M059J (cell line): ENCODE measurements at places on chromosomes 1 and 21.

DNA sequence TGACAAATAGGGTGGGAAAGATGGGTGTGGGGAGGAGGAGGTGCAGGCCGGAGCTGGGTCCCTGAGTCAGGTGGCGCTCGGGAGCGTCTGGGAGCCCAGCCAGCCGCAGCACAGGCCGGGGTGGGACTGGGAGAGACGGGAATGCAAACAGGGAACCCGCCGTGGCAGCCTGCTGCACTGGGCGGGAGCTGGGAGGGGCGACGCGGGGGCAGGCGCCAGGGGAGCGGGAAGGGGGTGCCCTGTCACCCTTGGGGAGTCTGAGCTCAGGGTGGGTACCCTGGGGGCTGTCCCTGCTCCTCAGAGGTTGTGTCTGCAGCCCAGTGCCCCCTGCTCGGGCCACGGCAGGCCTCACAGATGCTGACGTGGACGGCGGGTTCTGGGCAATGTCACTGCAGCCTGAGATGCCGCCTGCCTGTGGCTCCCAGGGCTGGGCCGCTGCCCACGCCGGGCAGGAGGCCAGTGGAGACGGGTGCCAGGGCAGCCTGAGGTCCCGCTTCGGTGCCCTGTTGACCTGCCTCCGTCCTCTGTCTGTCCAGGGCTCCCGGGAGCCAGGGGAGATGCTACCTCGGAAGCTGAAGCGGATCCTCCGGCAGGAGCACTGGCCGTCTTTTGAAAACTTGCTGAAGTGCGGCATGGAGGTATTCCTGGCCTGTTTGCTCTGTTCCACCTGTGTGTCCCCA, 16.6 kb upstream of the LRRC3 start:
- DNase-seq = peak; percentile 29

DNA sequence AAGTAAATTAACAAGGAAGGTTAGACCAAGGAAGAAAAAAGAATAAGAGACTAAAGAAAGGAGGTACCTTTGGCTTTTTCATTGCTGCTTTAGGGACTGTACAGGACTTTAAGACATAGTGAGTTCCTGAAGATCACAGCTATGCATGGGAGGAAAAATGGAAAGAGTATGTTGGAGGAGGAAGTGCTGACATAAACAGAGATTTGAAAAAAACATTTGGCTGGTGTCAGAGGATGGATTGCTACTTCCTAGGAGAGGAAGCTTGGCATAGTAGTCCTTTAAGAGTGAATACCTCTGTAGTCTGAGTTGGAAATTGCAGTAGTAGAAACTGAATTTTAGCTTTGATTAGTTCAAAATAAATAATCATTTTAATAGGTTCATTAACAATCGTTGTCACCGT, 398.4 kb downstream of the RYR2 start:
- no peak for DNase-seq

DNA sequence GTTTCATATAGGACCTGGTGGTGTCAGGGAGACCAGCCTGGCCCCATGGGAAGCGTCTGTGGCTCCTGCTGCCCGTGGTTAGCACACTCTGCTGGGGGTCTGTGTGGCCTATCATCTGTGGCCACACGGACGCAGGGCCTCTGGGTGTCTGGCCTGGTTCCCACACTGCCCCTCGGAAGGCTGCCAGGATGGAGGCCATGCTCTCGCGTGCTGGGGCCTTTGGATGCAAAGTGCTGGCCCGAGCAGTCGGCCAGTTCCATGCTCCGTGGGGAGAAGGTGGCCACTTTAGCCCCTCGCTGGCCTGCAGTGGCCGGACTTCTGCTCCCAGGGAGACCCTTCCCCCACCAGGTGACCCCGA, 20.8 kb upstream of the LRRC3 start:
- DNase-seq = no peak

DNA sequence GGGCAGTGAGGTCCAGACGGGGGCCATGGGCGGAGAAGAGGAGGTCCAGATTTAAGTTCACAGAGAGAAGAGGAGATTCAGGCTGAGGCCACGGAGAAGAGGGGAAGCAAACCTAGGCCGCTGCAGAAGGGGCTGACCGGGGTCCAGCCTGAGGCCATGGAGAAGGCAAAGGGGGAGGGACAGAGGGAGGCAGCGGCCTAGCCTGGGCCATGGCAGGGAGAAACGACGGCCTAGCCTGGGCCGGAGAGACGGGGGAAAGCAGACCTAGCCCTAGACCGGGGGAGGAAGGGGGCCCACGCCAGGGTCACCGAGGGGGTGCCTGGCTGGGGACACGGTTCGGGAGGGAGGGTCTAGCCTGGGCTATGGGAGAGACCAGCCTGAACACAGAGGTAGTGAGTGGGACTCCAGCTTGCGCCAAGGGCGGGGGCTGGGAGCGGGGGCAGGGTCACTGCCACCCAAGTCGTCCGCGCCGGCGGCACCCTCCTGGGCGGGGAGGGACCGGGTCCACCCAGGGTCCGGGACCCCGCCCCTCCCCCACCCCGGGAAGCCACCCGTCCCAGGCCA, 459 bp downstream of the CAPZB start:
- peak; percentile 37 for DNase-seq

- DNase-seq = no peak
These were observed 61.8 kb upstream of the PLD5 start for GRCh38 chr1:242586360-242586680.

- peak; percentile 97 for DNase-seq
These were observed 141.0 kb downstream of the TNFSF18 start for GRCh38 chr1:172909606-172910326.

GRCh38 chr1:233032916-233033315, 82.5 kb downstream of the NTPCR start:
- DNase-seq = no peak

DNA sequence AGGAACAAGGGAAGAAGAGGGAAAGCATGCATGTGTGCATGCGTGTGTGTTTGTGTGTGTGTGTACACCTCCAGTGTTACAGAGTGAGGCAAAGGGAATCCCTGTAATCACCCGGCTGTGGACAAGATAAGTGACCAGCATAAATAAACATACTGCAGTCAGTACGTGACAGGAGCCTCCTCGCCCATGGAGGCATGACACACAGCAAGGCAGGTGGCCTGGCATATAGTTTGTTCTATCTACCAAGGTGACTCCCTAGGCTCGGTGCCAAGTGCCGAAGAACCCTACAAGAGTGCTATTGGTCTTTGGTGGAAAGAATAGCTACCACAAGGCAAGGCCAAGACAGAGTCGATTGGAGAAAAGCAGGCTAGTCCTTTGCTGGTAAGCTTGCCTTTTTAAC, 31.7 kb upstream of the HEATR1 start:
- DNase-seq = no peak

- DNase-seq = no peak
These were observed 17.3 kb downstream of the TLR5 start for GRCh38 chr1:223125766-223126165.

DNA sequence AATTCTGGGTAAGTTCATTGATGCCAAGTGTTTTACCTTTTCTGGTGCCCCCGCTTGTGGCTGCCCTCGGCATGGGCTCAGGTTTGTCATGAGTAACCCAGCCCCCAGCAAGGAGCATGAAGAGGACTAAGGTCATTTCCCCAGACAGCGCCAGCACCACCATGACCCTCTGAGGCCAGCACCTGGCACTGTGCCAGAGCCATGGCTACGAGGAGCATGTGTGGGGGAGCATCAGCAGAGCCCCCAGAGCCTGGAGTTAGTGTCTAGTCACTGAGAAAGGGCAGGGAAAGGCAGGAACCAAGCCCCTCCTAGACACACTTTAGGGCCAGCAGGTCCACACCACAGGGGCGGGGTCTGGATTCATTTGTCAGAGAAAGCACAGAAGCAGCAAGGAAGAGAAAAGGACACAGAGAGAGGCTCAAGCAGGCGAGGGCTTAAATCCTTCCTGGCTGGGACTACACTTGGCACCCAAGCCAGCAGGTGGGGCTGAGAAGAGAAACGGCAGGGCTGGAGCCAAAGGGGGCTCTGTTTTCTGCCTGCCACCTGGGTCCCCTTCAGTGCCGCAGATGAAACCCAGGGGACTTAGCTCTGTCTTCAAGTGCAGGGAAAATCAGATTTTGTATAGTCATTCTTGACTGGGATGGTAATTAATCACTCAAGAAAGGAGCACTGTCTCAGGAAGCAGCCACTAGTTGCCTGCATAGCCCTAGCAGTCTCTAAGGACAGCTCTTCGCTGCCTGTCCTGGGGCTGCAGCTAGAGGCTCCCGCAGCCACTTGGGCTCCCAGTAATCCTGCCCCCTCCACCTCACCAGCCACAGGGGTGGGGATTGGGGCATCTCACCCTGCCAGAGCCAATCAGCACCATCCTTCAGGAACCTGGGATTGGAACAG, 79.6 kb upstream of the ZC3H12A start:
- no peak for DNase-seq

GRCh38 chr1:151915061-151915686, 5.9 kb upstream of the THEM4 start:
- DNase-seq = no peak

GRCh38 chr1:101257500-101258325, 20.9 kb downstream of the S1PR1 start:
- DNase-seq = peak; percentile 97

DNA sequence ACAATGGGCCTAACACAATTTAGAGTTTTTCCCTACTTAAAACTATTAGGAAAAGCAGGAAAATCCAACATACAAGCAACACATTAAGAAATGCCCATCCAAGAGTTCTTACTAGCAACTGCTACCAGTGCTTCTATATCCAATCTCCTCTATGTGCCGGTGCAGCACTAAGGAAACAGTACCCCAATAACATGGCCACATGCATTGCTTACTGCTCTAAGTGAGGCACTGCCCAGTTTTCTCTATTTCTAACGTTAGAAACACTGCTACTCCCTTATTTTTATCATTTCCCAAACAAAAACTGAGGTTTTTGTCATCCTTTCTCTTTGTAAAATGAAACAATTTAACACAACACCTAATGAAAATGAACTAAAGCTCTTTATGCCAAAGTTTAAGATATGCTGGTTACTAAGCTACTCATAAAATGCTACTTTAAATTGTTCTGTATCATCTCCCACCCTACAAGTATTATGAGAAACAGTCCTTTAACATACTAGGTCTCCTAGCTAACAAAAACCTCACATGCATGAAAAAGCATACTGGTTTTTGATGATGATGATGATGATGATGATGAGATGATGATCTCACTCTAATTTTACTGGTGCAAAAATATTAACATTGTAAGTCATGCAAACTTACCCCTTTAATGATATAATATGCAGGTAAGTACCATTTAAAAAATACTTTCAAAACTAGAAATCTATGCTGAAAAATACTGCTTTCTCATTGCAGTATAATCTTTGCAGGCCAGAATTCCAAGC, 90.7 kb upstream of the TTC39A start:
- DNase-seq = no peak

DNA sequence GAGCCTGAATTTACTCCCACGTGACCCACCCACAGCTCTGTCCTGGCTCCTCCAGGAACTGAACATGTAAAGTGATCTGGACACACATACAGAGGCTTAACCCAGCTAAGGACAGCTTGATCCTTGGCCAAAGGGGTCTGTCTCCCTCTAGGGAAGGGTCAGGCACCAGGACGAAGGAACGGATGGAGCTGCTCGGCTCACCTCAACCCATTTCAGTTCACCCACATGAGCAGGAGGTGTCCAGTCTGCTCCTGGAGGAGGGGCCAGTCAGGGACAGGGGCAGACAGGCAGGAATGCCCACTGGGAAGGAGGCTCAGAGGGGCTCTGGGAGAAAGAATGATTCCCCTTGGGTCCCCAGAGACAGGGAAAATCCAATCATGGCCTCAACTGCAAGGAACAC, 567.2 kb downstream of the PTPRU start:
- DNase-seq = no peak

DNA sequence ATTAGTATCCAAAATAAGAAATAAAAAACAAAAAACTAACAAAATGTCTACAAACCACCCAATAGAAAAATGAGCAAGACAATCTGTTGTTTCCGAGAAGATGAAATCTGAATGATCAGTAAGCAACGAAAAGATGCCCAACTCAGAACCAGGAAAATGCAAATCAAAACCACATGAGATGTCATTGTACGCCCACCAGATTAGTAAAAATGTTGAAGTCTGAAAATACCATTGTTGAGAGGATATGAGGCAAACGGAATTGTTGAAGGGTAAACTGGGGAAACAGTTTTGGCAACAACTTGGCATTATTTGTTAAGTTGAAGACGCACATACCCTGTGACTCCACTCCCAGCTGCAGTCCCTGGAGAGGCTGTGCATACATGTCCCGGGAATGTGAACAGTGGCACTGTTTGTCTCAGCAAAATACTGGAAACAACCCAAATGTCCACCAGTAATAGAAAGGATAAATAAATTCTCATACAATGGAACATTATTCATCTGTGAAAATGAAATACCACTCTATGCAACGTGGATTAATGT, 10.6 kb downstream of the ZBTB17 start:
- no peak for DNase-seq

DNA sequence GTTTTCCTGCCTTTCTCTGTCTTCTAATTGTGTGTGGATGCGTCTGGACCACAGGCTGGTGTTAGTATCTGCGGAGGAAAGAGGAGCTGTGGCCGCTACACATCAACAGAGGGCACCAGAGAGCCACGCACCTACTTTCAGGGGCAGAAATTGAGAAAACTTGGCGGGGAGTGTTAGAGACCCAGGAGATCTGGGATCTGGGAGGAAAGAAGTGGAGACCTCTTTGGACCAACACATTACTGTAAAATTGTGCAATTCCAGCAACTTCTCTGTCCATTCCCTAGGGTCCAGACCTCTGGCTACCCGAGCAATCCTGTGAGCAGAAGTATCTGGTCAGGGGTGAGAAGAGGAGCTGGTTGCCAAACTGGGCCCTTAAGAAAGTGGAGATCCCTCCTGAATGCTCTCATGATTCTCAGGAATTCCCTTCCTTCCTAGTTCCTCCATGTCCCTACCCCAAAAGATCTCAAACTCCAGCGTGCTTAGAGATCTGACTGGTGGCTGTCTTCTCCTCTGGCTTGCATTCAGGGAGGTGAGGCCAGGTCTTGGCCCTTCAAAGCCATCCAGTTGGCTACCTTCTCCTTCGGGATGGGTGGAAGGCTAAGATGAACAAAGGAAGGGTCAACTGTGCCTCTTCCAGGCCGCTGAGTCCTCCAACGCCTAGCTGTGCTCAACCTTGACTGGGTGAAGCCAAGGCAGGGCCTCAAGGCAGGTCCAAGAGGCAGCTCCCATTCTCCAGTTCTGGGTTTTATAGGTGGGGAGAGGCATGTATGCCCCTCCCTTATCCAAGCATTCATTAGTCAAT, 1.2 kb upstream of the KIRREL1 start:
- DNase-seq = peak; percentile 65
